ENCODE measurements at places on chromosomes 2 and 18.

DNA sequence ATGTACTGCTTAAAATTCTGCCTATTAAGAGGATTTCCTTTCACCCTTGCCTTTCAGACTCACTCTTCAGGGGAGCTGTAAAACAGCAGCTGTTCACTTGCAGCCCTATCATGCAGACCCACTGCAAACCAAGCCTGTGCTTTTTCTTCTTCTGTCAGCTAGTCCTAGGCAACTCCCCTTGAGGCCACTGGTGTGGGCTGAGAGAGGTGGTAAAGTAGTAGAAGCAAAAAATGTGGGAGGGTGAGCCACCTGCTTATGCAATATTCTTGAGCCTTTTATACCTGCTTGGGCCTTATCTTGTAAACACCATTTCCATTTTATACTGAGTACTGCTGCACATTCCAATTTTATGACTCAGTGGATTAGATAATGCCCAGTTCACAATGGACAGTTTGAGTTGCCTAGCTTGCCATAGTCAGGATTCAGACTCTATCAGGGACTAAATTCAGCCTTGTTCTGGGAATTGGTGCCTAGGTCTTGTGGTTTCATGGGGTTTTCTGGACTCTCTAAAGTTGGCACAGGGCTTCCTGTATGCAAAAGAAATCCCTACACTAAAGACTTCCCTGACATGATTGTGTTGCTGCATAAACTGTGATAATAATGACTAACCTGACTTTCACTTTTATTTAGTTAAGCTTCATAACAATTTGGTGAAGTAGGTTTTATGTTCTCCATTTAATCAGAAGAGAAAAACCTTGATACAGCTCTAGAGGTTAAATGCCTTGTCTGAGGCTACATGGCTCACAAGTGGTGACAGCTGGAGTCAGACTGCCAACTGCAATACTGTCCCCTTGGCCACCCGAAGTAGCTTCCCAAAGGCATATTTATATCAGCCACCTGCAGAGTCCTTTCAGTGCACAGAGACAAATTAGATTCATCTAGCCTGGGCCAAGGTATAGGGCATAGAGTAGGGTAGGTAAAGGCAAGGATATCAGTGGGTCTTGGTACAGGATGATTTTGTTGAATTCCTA, 47.4 kb upstream of the KDM3A start:
- DNase-seq = no peak

DNA sequence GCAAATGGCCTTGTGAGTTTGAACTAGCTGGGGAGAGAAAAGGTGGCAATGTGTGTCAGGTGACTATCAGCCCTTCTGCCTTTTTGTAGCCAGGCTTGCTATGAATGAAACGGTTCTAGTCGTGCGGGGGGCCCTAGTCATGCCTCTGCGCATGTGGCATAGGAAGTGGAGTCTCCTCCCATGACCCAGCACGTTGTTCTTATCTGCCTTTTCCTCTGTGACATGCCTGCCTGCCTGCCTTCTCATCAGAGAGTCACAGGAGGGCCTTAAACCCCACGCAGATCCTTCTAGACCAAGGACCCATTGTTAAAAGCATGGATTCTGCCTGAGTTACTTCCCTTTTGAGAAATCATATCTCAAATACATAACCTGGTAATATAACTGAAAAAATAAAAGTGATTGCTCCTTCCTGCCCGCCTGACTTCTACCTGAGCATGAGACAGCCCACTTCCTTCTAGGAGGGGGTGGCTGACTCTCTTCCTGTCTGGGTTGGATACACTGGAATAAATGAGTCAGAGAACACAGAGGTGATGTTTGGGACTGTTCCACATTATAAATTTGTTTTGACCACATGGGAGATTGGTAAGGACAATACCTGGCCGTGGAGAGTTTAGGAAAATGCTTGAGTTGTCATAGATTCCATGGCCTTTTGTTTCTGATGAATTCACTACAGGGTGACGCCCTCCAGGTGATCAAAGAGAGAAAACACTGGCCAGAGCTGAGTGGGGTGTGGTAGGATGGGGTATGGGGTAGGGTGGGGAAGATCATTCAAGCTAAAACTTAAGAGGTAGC, 49.8 kb downstream of the FBLN7 start:
- DNase-seq = no peak

GRCh38 chr2:167196461-167197252, 308.4 kb downstream of the XIRP2 start:
- DNase-seq = no peak

- DNase-seq = no peak
Measured at GRCh38 chr2:26471289-26471688, 6.6 kb downstream of the OTOF start.

- DNase-seq = no peak
Measured at GRCh38 chr2:182242609-182243008, 184.2 kb downstream of the PDE1A start.

GRCh38 chr2:231992888-231993287, 31.4 kb downstream of the DIS3L2 start:
- no peak for DNase-seq

GRCh38 chr18:26473672-26474071, 74.7 kb downstream of the KCTD1 start:
- DNase-seq = no peak

GRCh38 chr2:21822505-21822904, 698.7 kb downstream of the TDRD15 start:
- no peak for DNase-seq

DNA sequence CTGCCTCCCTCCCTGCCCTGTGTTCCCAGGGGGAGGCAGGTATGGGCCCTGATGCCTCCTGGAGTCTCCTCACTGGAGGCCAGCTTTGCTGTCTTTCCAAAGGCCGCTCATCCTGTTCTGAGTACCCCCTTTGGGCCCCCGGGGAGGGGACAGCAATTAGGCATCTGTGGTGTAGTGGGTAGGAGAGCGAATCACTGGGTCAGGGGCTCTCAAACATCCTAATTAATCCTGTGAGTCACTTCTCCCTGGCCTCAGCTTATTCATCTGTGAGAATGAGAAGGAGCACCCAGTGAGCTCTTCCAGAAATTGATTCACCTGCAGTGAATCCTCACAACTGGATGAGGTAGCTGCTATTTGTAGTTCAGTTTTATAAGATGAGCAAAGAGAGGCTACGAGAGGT, 16.4 kb downstream of the TET3 start:
- no peak for DNase-seq
